ENCODE measurements at places on chromosomes 16 and 17. TPM values are rescaled to one million over a fixed set of nuclear protein-coding genes. Genes with fewer than 3 reads are reported as not detected.

DNA sequence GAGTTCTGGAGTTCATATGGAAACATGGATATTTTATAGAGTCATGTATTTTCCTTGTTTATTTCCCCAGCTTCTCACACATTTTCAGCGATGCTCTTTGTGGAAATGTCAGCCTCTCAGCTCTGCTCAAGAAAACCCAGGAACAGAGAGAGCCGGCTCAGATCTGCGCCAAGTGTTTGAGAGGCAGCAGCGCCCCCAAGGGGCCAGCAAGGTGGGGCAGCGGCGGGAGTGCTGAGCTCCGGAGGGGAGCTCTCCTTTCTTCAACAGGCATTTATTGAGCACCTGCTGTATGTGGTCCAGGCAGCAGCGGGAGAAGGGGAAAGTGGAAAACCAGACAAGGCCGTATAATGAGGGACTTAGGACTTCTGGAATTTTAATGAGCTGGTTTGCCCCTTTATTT is 421.1 kb upstream of the C16orf82 start:
- DNase-seq = peak; percentile 46

DNA sequence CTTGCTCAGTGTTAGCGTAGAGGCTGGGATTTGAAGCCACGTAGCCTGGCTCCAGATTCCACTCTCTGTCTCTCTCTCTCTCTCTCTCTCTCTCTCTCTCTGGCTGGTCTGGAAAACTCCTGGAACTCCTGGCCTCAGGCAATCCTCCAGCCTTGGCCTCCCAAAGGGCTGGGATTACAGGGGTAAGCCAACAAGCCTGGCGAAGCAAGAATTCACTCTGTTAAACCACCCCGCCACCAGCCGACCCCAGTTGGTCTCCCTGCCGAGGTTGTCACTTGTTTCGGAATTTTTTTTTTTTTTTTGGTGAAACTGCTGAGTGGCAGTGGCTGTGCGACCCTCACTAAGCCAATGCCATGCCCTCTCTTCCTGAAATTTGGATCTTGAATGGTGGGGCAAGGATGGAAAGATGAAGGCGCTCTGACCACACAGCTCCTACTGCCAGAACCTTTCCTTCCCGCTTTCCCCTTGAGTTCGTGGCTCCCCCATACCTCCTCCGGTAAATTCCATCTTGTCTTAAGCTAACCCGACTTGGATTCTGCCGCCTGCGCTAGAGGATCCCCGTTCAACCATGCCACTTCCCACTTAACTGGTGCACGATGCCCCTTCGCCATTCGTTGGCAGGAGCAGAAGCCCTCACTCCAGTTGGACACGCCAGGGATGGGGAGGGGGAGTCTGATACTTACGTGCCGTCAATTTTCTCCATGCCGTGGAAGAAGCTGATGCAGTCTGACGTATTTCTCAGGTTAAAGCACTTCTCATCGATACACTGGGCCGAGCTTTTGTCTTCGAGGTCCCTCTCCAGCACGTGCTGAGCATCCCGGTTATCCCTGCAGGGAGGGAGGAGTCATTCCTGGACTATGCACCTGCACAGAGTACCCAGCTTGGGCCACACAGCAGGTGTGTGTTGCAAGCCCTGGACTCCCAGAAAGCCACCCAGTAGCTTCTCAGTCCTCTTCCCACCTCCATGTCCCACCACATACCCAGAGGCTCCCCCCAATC is 13.1 kb downstream of the TEKT5 start:
- no peak for DNase-seq

GAST gene
- not detected for total RNA-seq

KRTAP17-1 gene
- not detected for total RNA-seq

ABCA9 gene
- total RNA-seq = 8.8 TPM

DNA sequence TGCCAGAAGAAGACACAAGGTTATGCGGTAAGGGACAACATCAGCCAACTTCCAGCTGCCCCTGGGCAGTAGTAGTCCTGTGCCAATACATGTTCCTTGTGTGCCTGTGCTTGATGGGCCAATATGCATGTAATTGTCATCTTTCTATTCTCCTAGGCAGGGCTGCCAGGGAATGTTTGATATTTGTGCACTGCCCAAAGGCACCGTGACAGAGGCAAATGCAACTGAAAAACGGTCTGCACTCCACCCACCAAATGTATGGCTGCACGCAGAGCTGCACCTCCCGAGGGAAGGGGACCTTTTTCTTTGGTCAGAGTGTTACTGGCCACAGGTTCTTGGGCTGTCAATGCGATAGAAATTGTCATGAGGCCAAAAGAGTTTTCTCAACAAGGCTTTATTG is 207.1 kb downstream of the LGALS9B start:
- DNase-seq = no peak

SYCE1L gene
- total RNA-seq = not detected

ALG1 gene
- total RNA-seq = 26.0 TPM

DNA sequence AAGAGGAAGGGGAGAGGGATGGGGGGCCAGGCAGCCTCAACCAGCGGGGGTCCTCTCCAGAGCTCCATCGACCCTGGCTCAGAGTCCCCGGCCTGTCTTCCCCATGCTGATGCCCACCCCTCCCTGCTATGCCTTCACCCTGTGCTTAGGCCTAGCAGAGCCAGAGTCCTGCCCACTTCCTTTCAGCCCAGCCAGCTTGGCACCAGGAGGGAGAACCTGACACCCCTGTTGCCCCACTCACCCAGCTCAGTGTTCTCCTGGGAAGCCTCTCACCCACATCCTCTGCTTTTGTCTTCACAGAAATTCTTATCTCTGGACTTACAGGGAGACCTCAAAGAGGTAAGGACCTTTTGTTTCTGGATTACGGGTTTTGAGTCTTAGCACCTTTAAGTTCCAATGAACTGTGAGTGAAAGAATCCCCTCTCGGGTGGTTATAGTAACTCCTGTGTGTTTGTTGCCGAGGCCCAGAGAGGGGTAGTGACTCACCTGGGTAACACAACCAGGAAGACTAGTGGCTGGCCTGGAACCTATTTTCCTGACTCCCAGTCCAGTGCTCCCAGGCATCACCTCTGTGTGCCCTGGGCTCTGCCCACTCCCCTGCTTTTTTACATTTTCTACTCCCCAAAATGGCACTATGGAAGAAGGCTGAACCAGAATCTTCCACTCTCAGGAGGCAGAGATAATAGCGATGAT is 53.3 kb downstream of the CES1 start:
- no peak for DNase-seq

- DNase-seq = no peak
Measured at GRCh38 chr17:1095090-1095852, 84.5 kb downstream of the ABR start.

DNA sequence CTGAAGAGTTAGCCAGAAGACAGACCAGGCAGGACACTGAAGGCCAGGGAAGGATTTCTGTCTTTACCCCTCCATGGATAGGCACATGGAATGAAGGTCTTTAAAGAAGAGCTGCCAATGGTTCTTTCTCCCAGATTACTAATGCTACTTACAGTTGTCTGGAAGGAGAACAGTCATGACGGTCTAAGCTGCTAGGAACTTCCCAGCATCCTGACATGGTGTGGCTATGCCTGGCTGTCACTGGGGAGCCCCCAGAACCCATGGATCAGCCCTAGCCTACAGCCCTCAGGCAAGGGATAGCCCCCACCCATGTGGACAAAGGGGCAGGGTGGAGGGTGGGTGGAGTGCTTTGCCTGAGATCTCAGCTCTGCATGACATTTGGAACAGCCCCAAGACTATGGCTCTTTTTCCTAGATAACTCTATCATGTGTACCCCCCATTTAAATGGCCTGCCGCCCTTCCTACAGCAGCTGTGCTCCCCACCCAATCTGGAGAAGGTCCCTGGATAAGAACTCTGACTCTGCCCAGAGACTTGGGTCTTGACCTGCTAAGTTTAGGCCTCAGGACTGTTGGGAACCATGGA is 9.2 kb upstream of the KAT7 start:
- DNase-seq = no peak

DNA sequence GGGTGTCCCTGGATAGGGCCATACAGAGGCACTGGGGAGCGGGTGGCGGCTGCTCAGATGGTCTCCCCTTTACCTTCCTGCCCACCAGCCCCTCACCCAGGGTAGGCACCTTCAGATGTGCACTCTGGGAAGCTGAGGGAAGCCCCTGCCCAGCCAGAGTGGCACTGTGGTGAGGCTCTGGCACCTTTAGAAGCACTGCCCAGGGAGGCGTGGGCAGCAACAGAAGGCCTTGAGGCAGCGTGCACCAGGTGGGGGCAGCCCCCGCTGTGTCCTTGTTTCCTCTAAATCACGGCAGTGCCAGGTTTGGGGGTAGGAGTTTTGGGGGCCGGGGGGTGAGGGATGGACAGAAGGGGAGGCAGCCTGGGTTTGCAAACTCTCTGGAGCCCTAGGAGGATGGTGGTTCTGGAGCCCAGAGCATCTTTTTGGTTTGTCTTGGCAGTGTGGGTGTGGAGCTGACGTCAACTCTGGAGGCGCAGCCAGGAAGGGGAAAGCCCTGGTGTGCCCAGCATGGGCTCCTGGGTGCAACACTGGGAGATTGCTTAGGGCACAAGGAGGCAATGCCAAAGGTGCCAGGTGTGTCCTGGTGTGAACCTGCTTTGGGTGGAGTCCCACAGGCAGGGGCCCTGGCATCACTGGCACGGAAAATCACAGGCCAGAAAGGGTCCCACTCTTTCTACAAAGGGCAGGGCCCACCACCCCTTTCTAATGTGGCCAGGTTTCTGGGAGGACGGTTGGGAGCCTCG is 23.1 kb upstream of the CDC42EP4 start:
- DNase-seq = peak; percentile 49

GRCh38 chr17:80232438-80232837 is 12.2 kb downstream of the SLC26A11 start:
- DNase-seq = no peak

GRCh38 chr16:58125781-58126335 is 3.3 kb downstream of the CFAP20 start:
- DNase-seq = no peak

- peak; percentile 80 for DNase-seq
Measured at GRCh38 chr17:77146882-77147281, 6.1 kb downstream of the SEC14L1 start.

DNA sequence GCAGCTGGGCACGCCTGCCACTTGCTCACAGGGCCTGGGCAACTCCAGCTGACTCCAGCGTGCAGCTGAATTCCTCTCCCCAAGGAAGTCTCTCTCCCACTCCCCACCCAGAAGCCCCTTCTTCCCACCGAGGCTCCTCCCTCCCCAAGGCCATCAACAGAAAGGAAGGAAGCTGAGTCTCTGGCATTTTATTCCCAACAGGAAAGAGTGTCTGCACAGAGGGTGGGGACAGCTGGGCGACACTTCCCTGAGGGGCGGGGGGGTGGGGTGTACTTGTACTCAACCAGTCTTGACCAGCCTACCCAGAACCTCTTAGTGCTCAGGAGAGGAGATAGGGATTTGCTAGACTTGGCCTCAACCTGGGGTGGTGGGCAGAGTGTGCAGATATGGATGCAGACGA is at the start of gene EXOC3L1:
Gene EXOC3L1 (minus strand): TSS at position 96 of the 400 bp plus-strand sequence. CDS start 460 bp downstream, outside the sequence.
- DNase-seq = no peak

- DNase-seq = no peak
Measured at GRCh38 chr17:43019418-43019817, 2.8 kb downstream of the VAT1 start.

ALOX12B gene
- total RNA-seq = not detected

- DNase-seq = no peak
Measured at GRCh38 chr17:21166595-21167210, 39.9 kb downstream of the DHRS7B start.

DNA sequence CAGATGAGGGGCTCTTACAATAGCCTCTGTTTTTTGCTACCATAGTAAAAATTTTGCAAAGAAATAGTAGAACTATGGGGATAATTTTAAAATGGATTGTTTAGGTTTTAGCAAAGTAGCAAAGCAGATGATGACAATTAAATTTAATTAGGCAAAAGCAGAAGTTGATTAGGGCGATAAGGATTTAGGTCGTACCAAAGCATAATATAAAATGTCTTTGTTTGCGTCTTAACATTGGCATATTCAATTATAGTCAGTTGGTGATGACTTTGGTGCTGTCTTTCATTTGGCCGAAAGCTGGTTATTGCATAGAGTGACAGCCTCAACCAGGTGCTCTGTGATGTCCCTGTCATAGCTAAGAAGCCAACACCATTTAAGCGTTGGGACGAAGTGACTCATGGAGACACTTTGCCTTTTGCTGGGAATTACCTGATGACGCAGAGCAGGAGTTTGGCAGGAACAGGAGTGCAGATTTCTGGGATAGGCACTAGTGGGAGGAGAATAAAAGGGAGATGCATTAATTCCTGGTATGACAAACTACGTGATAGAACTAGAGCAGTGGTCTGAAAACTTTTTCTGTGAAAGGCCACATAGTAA is 38.3 kb downstream of the MAP2K6 start:
- no peak for DNase-seq

DNA sequence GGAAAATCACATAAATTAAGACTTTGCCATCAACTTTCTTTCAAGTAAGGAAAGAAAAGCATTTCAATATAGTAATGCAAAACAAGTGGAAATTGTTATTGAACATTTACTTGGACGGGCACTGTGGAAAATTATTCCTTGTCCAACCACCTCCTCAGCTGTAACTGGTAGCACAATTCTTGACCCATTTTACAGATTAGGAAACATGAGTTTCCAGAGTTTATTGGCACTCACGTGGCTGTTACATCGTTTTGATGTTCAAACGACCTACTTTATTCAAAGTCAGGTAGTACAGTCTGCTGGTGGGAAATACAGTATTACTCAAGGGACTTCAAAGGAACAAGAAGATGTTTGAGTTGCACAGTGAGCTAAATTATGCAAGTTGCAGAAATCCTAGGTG is 866 bp upstream of the PCTP start:
- no peak for DNase-seq

DNA sequence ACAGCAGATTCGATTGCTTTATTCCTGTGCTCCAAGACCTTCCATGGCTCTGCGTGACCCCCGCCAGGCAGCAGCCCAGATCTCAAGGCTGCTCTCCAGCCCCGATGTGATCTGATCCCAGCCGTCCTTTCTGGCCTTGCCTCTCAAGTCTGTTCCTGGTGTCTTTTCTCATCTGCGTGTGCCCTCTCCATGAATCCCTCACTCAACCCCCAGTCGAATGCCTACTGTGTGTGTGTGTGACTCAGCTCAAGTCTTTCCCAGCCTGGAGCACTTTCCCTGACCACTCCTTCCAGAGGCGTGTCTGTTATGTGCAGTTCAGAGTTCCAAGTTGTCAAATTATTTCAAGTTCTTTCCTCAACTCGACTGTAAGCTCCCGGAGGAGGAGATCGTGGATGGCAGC is 64.0 kb downstream of the MRM1 start:
- no peak for DNase-seq

DNA sequence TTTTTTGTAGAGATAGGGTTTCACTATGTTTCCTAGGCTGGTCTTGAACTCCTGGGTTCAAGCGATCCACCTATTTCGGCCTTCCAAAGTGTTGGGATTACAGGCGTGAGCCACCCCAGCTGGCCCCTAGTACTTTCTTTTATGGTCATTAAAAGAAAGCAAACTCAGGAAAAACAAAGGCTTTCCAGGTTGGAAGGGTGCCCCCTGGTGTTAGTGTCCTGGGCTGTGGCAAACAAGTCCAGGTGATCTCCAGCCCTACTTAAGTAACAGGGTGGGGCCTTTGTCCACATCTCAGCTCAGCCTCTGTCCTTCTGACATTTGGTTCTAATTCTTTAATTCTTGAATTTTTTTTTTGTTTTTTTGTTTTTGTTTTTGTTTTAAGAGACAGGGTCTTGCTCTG is 6.9 kb downstream of the IGFBP4 start:
- peak; percentile 71 for DNase-seq

ARHGDIG gene
- 140 TPM for total RNA-seq

Data from body of pancreas (tissue), 4 donors.